Progenitor cell of endocrine pancreas (in vitro differentiated cells): ENCODE measurements at places on chromosomes 5 and 9. TPM values are rescaled to one million over a fixed set of nuclear protein-coding genes. Genes with fewer than 3 reads are reported as not detected.

GRCh38 chr5:168295574-168296201 is 4.2 kb downstream of the WWC1 start:
- no peaks in the 10 kb centered on the region for H3K27me3 ChIP-seq
- peak; percentile 48 for DNase-seq
- peak overlapping the region; percentile 56 for H3K4me3 ChIP-seq
- H3K27ac ChIP-seq, result peak overlapping the region; percentile 96

DNA sequence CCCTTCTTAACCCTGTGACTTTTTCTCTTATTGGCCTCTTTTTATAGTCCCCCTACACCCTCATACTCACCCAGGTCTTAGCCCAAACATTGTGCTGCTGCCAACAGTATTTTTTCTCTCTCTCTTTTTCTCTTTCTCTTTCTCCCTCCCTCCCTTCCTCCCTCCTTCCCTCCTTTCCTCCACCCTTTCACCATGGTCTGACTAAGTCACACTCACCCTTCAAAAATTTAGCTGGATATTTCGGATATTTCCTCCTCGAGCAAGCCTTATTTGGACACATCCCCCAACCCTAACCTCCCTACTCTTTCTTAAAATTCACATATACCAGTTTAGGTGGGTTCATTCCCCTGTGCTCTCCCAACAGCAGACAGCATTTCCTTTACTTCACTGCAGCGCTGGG is 64.7 kb downstream of the FGF1 start:
- no peak overlapping the region for H3K27ac ChIP-seq
- H3K4me3 ChIP-seq, result no peak overlapping the region
- DNase-seq, result no peak
- H3K4me1 ChIP-seq, result no peaks in the 10 kb centered on the region
- peaks cover 1% of the 10 kb centered on the region for H3K36me3 ChIP-seq

DNA sequence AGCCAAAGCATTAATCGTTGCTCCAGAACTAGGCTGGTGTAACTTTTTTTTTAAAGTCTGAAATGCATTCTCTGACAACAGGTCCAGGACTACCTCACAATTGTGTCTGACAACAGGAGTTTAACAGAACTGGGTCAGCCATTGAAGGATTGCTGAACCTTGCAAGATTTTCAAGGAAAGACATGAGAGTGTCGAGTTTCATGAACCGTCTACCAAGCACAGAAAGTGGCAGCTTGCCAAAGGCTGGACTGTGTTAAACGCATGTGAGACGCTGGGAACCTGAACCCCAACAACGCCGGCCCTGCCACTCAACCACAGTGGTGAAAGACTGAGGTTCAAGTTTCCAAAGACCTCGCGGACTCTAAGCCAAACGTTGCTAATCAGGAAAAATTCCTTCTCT is 79.1 kb downstream of the LHFPL2 start:
- H3K4me1 ChIP-seq, result peaks cover 21% of the 10 kb centered on the region
- no peak overlapping the region for H3K27ac ChIP-seq
- no peak for DNase-seq
- H3K27me3 ChIP-seq, result no peaks in the 10 kb centered on the region
- H3K4me3 ChIP-seq, result no peak overlapping the region
- peaks cover 3% of the 10 kb centered on the region for H3K36me3 ChIP-seq

- no peak for DNase-seq
- H3K36me3 ChIP-seq, result no peaks in the 10 kb centered on the region
- H3K27me3 ChIP-seq, result peaks cover 7% of the 10 kb centered on the region
- H3K4me1 ChIP-seq, result peaks cover 5% of the 10 kb centered on the region
- no peak overlapping the region for H3K27ac ChIP-seq
Measured at GRCh38 chr9:17807613-17808282, 228.9 kb downstream of the SH3GL2 start.

DNA sequence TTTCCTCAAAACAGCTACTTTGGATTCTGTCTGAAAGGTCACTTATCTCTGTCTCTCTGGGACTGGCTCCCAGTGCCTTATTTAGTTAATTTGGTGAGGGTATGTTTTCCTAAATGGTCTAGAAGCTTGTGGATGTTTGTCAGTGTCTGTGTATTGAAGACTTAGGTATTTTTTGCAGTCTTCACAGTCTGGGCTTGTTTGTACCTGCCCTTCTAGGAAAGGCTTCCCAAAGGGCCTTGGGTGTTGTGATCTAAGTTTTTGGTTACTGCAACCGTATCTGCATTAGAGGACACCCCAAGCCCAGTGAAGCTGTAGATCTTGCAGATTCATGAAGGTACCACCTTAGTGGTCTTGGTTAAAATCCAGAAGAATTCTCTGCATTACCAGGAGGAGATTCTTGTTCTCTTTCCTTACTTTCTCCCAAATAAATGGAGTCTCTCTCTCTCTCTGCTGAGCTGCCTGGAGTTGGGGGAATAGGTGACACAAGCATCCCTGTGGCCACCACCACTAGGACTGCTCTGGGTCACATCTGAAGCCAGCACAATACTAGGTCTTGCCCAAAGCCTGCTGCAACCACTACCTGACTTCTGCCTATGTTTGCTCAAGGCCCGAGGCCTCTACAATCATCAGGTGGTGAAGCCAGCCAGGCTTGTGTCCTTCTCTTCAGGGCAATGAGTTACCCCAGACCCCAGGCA is 17.8 kb upstream of the CCNB1 start:
- no peak overlapping the region for H3K4me3 ChIP-seq
- DNase-seq, result no peak
- H3K36me3 ChIP-seq, result no peaks in the 10 kb centered on the region
- H3K27me3 ChIP-seq, result no peaks in the 10 kb centered on the region

DNA sequence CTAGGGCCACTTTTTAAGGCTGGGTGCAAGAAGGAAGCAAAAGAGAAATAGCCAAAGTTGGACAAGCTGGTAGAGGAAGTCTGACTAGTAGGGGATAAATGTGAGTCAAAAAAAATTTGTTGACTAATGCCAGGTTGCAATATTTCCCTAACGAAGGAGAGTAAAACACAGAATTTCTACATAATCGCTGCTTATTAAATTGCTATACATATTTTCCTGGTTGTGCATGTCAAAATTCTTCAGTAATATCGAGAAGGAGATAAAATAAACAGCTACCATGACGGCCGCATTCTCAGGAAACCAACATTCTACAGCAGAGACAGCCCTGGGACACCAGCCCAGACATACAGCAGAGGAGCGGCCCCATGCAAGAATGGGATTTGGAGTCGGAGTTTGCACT is 148.3 kb downstream of the ESM1 start:
- no peak for DNase-seq
- H3K27ac ChIP-seq, result peak overlapping the region; percentile 57
- no peaks in the 10 kb centered on the region for H3K36me3 ChIP-seq
- peaks cover 55% of the 10 kb centered on the region for H3K4me1 ChIP-seq
- H3K27me3 ChIP-seq, result no peaks in the 10 kb centered on the region

GRCh38 chr5:179124853-179125788 is 64.9 kb downstream of the ZNF354C start:
- H3K4me3 ChIP-seq, result no peak overlapping the region
- DNase-seq, result no peak
- H3K4me1 ChIP-seq, result no peaks in the 10 kb centered on the region
- peaks cover 1% of the 10 kb centered on the region for H3K36me3 ChIP-seq

- H3K36me3 ChIP-seq, result peaks cover 2% of the 10 kb centered on the region
- no peak overlapping the region for H3K4me3 ChIP-seq
- peaks cover 47% of the 10 kb centered on the region for H3K27me3 ChIP-seq
Measured at GRCh38 chr5:107778647-107779046, 107.9 kb upstream of the EFNA5 start.

GRCh38 chr9:94950579-94951323 is 224.3 kb downstream of the AOPEP start:
- H3K36me3 ChIP-seq, result peaks cover 9% of the 10 kb centered on the region
- no peak for DNase-seq
- H3K4me1 ChIP-seq, result peaks cover 28% of the 10 kb centered on the region
- no peaks in the 10 kb centered on the region for H3K27me3 ChIP-seq

The CEP72 gene
- total RNA-seq, result 24.8 and 26.9 TPM in 2 replicates

The FRMD3 gene
- total RNA-seq, result 0.65 and 0.73 TPM in 2 replicates

The ALDH7A1 gene
- 233 and 246 TPM in 2 replicates for total RNA-seq
